NCI-H2029 treated with DMSO at 0.1 percent for 48 hours (cell line): ENCODE measurements at places on chromosomes 3 and 15.

DNA sequence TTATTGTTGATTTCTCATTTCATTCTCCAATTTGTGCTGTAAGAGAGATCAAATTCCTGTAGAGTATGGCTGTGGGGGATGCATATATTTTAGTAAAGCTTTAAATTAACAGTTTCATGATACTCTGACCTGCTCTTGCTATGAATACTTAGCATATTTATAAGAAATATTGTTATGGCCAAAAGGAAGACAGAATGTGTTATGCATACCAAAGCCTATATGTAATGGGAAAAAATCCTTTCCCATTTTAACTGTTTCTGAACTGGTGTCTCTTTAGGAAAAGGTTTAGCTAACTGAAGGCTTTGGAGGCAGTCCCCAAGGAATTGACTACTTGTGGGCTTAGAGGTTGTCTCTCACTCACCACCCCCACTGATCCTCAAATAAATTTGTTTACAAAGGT lies 59.2 kb downstream of the CADPS start:
- DNase-seq = no peak

- DNase-seq = no peak
Observed at GRCh38 chr3:54122324-54123002, at the start of gene CACNA2D3. CACNA2D3 (plus strand) TSS chr3:54122552.

- DNase-seq = no peak
Observed at GRCh38 chr3:156051651-156052050, 68.7 kb upstream of the KCNAB1 start.

- DNase-seq = no peak
Observed at GRCh38 chr3:157238457-157238856, 78.5 kb upstream of the CCNL1 start.

DNA sequence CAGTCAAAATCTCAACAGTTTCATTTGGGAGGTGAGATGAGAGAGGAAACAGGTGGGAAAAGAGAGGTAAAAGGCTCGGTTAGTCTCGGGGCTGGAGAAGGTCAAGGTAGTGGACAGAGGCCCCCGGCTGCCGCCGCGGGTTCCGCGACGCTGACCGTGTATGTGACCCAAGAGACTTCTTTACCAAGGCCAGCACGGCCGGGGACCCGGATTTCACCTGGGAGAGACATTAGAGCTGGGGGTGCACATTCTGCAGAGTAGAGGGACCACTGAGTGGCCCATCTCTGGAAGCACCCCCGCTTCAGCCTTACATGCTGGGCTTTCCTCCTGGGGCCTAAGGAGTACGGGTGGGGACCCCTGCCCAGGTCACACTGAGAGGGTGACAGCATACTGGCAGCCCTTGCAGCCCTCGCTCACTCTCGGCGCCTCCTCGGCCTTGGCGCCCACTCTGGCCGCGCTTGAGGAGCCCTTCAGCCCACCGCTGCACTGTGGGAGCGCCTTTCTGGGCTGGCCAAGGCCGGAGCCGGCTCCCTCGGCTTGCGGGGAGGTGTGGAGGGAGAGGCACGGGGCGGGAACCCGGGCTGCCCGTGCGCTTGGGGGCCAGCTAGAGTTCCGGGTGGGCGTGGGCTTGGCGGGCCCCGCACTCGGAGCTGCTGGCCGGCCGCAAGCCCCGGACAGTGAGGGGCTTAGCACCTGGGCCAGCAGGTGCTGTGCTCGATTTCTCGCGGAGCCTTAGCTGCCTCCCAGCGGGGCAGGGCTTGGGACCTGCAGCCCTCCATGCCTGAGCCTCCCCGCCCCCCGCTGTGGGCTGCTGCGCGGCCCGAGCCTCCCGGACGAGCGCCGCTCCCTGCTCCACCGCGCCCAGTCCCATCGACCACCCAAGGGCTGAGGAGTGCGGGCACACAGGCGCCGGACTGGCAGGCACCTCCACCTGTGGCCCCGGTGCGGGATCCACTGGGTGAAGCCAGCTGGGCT lies 41.3 kb upstream of the RPL32 start:
- DNase-seq = no peak

GRCh38 chr15:75348562-75349350 lies 1.9 kb downstream of the NEIL1 start:
- DNase-seq = no peak

DNA sequence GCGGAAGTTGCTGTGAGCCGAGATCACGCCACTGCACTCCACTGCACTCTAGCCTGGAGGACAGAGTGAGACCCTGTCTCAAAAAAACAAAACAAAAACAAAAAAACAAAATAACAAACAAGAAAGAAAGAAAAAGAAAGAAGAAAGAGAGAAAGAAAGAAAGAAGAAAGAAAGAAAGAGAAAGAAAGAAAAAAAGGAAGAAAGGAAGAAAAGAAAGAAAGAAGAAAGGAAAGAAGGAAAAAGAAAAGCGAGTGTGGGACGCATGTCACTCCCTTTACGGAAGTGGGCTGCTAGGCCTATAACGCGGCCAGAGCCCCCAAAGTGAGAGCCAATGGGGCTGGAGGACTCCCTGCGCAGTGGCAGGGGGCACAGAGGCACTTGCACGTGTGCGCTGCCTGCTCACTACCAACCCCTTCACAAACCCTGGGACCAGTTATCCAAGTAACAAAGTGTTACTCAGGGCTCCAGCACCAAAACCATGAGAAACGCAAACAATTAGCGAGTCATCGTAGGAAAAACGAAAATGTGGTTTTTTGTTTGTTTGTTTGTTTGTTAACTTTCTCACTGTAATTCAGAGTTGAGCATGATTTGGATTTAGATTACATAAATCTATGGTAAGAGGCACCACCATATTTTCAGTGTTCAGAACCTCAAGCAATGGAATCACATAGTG lies 40.8 kb upstream of the ATP1B3 start:
- no peak for DNase-seq

- DNase-seq = no peak
Observed at GRCh38 chr3:119352863-119353527, 58.8 kb downstream of the ARHGAP31 start.
